IPS DF 19.7 (cell line): ENCODE measurements at places on chromosomes 4 and X.

- DNase-seq, result no peak
These were observed 24.8 kb downstream of the CXCL1 start for GRCh38 chr4:73894001-73894400.

DNA sequence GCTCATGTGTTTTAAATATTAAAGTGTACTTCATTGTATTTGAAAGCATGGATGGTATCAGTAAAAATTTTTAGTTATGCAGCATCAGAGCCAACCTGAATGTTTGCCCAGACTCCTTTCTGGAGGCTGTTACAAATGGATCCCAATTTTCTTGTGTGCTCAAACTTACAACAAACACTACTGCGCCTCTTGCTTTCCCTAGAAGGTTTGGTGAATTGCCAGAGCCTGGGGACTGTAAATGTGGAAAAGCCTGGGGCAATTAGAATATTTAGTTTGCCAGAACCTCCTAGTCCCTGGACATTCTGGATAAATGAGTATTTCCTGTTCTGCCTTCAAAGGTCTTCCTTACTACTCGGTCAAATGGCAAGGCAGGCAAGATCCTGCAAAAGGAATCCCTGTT is 4.8 kb downstream of the CAPN6 start:
- DNase-seq, result no peak

GRCh38 chrX:40107291-40108161 is 9.8 kb upstream of the BCOR start:
- no peak for DNase-seq

GRCh38 chr4:37653601-37654000 is 32.6 kb downstream of the RELL1 start:
- DNase-seq, result no peak

DNA sequence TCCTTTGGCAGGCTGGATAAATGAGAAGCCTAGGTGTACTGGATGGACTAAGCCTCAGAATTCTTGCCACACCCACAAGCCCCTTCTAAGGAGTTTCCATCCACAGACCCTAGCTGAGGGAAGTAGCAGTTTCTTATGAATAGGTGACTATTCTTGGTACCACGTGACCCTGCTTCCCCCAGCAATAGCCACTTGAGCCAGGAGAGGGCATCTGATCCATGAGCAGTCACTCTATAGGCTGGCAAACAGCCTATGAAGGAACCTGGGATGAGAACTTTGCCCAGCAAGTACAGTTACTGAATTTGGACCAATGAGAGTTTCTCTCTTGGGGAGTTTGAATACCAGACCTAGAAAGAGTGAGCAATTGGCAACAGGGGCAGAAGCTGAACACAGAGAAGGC is 84.0 kb downstream of the RTL9 start:
- DNase-seq, result peak; percentile 56

DNA sequence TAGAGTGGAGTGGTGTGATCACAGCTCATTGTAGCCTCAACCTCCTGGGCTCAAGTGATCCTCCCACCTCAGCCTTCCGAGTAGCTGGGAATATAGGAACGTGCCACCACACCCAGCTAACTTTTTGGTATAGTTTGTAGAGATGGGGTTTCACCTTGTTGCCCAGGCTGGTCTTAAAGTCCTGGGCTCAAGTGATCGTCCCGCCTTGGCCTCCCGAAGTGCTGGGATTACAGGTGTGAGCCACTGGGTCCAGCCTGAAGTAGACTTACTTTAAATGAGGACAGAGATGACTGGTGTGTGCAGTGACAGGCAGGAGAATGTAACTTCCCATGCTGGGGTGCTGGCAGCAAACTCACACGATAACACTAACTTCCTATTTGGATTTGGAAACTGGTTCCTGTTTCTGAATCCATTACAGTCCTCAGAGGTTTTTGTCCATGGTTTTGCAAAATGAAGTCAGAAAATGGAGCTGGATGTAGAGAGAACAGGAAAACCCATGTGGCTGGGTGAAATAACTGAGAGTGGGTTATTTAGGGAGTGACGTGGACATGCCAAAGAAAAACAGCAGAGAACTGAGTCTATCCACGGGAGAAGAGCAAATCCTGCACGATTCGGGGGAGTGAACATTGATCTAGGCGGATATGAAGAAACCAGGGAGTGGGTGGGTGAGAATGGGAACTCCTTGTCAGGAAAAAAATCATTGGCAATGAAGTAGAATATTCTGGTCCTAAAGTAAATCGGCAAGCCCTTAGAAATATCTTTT is 95.6 kb downstream of the GATB start:
- no peak for DNase-seq

DNA sequence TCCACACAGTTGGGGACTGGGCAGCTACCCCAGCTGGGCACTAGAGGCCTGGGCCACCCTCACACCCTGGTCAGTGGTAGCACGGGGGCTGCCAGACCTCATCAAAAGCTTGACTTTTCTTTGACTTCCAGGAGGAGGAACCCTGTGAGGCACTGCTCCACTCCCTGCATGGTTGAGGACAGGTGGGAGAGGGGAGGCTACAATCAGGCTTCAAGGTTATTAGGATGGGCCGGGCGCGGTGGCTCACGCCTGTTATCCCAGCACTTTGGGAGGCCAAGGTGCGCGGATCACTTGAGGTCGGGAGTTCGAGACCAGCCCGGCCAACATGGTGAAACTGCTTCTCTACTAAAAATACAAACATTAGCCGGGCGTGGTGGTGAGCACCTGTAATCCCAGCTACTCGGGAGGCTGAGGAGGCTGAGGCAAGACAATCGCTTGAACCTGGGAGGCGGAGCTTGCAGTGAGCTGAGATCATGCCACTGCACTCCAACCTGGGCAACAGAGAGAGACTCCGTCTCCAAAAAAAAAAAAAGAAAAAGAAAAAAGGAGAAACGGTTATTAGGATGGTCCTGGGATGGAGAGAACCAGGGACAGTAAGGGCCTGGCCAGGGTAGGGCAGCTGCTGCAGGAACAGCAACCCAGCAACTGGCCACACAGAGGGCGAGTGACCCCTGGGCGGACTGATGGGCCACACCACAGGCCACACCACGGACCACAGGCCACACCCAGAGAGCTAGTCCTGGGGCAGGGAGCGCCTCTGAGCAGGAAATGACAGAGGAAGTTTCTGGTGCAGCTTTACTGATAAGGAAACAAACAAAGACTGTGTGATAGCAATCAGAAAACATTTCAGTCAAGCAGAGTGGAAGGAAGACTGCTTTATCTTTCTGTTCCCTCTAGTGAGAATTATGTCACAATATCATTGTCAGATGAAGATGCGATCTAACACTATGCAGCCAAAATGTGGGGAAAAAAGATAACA is 20.5 kb upstream of the OPN1LW start:
- no peak for DNase-seq

DNA sequence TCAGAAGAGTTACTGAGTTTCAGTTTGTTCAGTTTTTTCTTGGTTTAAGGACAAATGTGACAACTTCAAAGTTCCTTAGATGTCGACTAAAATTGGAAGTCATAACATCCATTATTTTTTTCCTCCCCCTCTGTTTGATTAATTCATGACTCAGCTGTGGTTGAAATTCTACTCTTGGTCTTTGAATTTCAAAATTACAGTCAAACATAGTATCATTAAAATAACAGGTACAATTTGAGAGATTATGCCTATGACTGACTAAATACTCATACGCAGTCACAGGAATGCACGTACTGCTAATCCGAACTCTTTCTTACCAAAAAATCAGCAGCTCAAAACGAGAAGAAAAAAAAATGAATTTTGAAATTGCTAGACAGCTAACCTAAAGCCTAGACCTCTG is 1434.8 kb downstream of the RAPGEF2 start:
- DNase-seq, result no peak

DNA sequence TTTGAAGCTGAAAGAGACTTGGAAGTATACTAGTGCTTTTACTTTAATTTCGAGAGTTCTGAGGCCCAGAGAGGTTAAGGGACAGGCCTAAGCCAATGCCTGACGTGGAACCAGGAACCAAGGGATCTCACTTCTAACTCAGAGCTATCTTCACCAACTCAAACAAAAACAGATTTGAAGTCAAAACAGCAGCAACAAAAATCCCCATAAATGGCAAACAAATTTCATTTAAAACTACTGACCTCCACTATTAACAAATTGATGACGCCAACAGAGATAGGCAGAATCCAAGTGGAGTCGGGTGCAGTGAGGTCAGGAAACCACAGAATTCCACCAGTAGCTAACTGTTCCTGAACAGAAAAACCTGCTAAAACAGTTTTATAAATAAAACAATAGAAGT is 5.0 kb downstream of the COX18 start:
- DNase-seq, result no peak

DNA sequence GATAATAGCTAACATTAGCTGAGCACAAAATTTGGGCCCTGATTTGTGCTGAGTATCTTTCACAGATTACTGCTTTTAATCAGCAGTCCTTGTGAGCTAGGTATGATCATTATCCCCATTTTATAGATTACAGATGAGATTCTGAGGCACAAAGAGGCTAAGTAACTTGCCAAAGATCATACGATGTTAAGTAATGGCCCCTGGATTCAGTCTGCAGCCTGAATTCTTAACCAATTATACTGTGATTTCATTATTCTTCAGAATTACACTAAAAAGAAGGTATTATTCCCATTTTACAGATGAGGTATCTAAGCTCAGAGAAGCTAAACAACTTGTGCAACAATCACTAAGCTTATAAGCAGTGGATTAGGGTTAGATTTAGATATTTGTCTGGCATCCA is 97.9 kb upstream of the MYOZ2 start:
- DNase-seq, result no peak

- DNase-seq, result no peak
These were observed 521.7 kb downstream of the PPARGC1A start for GRCh38 chr4:23368081-23368697.

- DNase-seq, result no peak
These were observed 155.7 kb downstream of the CHIC2 start for GRCh38 chr4:53908661-53909078.

GRCh38 chr4:101348995-101349800 is 1.9 kb upstream of the PPP3CA start:
- no peak for DNase-seq

- DNase-seq, result no peak
These were observed 488.2 kb downstream of the GRID2 start for GRCh38 chr4:92791871-92792440.

DNA sequence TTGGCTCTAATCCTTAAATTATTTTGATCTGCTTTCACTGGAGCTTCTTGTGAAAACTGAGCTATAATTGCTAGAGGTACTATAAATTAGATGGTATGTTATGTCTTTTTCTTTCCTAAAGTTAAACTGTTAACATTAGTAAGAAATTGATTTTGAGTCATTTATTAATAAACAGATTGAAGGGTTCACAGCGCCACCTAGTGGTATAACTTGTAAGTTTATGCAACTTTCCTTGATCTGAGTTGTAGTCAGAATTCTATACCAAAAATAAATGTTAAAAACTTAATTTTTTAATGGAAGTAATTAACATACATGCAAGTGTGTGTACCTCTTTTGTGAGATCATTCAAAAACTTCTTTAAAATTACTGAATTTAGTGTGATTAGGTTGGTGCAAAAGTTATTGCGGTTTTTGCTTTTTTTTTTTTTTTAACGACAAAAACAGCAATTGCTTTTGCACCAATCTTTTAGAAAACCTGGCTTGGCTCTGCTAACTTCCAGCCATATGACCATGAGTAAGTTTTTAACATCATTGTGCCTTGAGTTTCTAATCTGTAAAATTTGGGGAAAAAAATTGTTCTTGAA is 151.5 kb downstream of the CENPC start:
- no peak for DNase-seq

GRCh38 chr4:94240384-94240783 is 32.7 kb downstream of the SMARCAD1 start:
- DNase-seq, result no peak

DNA sequence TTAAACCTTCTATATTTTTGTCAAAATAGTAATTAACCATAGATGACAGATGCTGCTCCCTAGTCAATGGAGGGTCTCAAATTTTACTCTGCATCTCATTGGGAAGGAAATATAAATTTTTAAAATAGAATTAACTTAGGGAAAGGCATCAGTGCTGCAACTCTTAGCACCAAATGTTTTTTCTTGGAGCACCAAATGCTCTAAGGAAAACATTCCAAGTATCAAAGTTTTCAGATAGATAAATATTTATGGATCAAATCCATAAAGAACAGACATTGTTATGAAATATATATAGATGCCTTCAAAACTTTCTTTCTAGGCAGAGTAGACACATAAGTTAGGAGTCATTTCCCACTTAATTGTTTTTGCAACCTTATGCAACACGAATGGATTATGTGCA is 168.7 kb downstream of the ANTXR2 start:
- DNase-seq, result no peak

DNA sequence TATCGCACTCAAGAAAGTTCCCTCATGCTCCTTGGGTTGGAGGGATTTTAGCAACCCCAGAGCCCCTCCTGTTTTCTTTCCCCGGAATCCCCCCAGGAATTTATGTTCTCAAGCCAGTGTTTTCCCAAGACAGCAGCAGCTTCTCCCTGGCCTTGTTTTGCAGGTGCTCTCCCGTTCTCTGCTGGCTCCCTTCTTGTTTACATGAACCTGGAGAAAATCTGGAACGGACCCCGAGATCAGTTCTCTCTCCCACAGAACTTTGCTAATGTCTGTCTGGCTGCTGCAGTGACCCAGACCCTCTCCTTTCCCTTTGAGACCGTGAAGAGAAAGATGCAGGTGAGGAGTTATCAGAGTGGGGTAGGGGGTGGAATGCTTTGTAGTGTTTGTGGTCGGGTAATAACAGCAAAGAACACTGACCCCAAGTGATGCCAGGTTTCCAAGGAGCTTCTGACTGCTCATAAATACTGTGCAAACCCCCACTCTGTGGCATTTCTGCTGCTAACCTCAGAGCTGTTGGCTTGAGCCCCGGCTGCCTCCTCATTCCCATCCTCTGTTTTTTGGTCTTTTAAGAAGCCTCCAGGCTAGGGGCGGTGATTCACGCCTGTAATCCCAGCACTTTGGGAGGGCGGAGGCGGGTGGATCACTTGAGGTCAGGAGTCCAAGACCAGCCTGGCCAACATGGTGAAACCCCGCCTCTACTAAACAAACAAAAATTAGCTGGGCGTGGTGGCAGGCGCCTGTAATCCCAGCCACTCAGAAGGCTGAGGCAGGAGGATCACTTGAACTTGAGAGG is 11.1 kb downstream of the SLC25A43 start:
- no peak for DNase-seq
